ENCODE measurements at places on chromosomes 12 and 14.

- DNase-seq, result no peak
These were observed 35.9 kb downstream of the ALDH1L2 start for GRCh38 chr12:105048315-105048714.

- DNase-seq, result no peak
These were observed 63.1 kb downstream of the C14orf132 start for GRCh38 chr14:96102081-96102856.

- DNase-seq, result no peak
These were observed 522 bp downstream of the R3HDM2 start for GRCh38 chr12:57430112-57430930.

DNA sequence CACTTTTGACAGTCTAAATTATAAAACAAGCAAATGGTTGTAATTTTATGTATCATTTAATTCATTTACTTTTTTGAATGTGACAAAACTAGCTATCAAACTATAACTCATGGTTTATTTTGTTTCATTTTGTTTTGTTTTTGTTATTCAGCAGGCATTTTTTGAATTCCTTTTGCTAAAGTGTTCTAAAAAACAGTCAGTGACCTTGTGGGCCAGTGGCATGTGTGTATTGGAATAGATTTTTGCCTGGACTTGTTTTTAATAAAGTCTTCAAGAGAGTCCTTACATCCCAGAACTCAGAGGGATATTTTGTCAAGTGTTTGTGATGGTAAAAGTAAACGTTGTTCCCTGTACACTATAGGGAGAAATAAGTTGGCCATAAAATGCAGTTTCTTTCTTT is 369.7 kb upstream of the SYT1 start:
- DNase-seq, result no peak

GRCh38 chr12:4974217-4974616 is 64.5 kb downstream of the KCNA1 start:
- DNase-seq, result no peak

DNA sequence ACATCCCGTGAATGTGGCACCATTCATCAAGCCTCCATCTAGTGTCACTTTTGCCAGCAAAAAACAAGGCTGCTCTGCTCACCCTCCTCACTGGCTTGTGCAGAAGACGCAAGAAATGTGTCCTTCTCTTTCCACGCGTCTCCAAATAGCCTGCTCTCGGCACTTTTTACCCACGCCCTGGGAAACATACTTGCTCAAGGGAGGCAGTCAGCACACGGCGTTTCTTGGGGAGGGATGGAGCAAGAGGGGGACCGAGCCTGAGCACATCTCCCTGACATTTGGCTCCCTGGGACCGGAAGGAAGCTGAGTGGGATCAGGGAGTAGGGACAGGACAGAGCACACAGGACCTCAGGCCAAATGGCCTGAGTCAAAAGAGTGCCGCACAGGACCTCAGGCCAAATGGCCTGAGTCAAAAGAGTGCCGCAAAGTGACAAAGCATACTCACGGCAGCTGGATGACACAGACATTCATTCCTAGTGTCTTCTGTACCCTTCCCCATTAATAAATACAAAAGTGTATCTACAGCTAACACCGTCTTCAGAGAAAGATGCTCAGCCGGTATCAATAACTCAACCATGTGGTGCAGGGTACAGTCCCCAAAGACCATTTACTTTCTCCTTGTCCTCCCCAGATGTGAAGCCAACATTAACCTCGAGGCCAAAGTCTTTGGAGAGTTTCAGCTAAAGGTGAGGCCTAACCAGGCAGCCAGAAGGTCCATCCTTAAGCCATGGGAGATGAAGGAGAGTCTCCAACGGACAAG is 7.1 kb downstream of the BCL11B start:
- DNase-seq, result no peak

DNA sequence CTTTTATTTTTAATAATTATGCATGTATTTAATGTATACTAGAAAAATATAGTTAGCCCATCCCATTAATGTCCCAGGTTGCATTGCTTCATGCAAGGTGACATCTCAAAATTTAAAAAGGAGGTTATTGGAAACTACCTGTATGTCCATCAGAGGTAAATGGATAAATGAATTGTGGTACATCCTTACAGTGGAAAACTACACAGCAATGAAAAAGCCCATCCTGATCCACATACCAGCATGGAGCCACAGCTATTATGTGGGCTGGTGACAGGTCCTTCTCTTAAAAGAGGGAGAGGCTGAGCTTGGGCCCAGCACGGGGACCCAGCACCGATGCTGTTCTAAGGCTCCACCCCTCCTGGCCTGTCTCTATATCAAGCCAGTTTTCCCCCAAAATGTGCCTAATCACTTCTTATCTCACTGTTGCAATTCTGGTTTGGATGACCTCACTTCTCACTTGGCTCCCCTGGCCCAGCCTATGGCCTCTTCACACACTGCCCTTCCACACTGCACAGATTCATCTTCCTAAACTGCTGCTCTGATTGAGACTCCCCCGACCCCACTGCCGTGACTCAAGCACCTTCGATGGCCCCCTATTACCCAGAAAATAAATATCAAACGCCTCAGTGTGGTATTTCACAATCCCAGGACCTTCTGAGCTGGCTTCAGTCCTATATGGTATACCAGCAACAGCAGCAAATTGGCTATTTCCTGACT is 97.1 kb upstream of the NCOR2 start:
- no peak for DNase-seq

- DNase-seq, result no peak
These were observed 27.3 kb downstream of the LLPH start for GRCh38 chr12:66103016-66103913.

- no peak for DNase-seq
These were observed 1153.6 kb downstream of the FLRT2 start for GRCh38 chr14:86683561-86683960.

- no peak for DNase-seq
These were observed 135.0 kb downstream of the ADAMTS20 start for GRCh38 chr12:43416981-43417380.

DNA sequence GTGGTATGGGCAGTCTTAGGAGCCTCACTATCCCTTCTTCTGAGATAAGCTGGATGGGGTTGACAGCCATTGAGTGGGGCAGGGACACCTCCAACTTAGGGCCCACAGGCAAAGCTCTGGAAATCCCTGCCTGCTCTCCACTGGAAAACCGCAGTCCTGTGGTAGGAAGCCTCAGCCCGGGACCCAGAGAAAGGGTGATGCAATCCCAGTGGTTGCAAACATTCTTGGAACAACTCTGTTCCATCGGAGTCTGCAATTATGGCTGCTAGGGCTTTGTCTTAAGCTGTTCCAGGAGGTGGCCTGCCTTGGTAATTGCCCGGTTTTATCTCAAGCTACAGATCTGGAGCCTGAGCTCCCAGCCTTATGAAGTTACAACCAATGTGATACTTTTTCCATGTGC is 133.4 kb downstream of the DICER1 start:
- no peak for DNase-seq

GRCh38 chr12:122895704-122896636 is at the start of gene VPS37B:
Gene VPS37B (minus strand): TSS chr12:122896124. CDS start chr12:122896062, 62 bp downstream.
- peak; percentile 54 for DNase-seq

DNA sequence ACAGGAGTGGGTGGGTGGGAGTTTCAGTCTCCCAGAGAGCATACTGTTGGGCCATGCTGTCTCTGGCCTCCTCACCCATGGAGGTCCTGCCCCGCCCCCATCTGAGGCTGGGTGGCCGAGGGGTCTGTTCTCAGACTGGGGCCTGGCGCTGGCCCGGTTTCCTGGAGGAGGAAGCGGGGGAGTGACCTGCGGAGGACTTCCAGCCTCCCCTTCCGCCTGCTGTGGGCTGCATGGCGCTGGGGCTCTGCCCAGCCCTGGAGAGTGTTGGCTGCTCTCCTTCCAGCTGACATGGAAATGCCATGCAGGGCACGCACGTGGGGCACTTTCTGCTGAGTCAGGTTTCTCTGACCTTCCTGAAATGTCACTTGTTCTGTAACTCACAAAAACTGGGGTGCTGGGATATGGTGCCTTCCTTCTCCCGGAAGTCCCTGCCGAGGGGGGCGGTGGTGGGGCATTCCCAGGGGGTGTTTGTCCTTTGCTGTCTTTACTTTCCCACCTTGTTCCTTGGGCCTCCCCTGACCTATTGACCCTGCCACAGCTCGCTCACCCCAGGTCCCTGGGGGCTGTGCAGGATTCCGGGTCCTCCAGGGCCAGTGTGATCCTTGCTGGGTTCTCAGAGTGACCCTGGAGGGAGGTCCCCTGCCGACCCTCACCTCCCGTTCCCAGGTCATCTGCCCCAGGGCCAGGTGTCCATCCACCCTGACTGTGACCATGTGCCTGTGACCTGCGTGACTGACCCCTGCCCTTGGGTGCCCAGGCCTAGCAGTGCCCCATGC is 23.6 kb downstream of the PACS2 start:
- peak; percentile 40 for DNase-seq

GRCh38 chr14:92850492-92850891 is 56.4 kb downstream of the GOLGA5 start:
- DNase-seq, result no peak

DNA sequence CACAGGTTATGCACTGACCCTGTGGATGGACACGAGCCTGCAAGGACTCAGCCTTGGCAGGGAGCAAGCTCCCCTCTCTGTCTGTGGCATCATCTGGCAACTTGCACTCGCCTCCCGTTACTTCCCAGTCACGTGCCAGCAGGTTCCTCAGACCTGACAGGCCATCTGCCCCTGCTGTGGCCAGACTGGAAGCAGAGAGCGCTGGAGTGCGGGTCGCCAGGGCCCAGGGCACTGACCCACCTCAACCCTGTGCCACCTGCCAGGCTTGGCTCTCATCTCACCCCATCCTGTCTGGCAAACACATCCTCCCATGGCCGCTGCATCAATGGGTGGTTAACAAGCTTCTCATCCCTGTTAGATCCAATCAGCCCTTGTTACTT is 28.4 kb downstream of the SLC6A12 start:
- no peak for DNase-seq

- DNase-seq, result no peak
These were observed 41.8 kb upstream of the DCD start for GRCh38 chr12:54689984-54690383.

DNA sequence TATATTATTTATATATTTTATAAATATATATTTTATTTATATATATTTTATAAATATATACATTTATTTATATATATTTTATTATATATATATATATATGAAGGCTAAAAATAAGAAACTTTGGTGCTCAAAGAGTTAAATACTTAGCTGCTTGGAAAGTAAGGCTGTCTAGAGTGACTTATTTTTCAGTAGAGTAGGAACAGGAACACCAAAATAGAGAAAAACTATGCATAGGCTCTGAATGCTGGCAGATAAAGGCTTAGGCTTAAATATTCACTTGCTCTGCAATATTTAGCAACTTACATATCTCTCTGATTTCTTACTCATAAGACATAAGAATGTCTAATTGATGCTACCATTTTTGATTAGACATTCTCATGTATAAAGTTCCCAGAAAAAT is 991.2 kb downstream of the VRK1 start:
- DNase-seq, result no peak

- DNase-seq, result no peak
These were observed 24.7 kb downstream of the ARG2 start for GRCh38 chr14:67644428-67644827.

DNA sequence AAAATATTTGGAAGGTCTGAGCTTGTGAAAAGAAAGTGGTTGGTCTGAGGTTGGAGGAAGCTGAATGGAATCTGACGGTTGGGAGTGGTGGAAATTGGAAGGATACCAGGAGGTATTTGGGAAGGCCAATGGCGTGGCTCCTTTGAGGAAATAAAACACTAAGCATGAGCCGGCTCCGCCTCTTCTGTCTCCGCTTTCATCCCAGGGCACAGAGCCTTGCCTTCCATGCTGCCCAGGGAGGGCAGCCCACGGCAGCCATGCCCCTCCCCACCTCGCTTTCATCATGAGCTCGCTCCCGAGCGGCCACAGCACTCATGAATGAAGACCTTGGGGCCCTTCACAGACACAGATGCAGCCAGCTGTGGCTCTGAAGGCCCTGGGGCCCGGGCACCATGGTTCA is 36.2 kb downstream of the HSP90AA1 start:
- no peak for DNase-seq

- no peak for DNase-seq
These were observed 32.5 kb upstream of the ANO2 start for GRCh38 chr12:5977556-5977955.

DNA sequence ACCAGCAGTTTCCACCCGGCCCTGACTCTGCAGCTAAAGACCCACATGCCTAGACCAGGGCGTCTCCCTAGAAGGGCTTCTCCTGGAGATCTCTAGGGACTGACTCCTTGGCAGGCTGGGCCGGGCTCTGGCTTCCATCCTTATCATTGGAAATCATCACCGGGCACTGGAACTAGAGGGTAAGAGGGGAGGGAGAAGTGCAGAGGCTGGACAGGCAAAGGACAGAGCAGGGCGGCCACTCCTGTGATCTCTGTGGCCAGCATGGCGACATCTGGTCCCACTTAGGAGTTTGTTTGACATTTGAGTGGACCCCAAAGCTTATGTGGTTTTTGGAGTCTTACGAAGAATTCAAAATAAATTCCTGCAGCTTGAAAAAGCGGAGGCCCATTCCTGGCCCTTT is 7.1 kb downstream of the LTBP2 start:
- no peak for DNase-seq

- no peak for DNase-seq
These were observed 264.3 kb downstream of the PRKD1 start for GRCh38 chr14:29663281-29663801.

- DNase-seq, result no peak
These were observed 98.5 kb downstream of the SINHCAF start for GRCh38 chr12:31227401-31227981.

- DNase-seq, result no peak
These were observed 185.2 kb upstream of the SLC38A2 start for GRCh38 chr12:46557539-46558373.

GRCh38 chr14:20295067-20295466 is 10.7 kb downstream of the TTC5 start:
- DNase-seq, result no peak

DNA sequence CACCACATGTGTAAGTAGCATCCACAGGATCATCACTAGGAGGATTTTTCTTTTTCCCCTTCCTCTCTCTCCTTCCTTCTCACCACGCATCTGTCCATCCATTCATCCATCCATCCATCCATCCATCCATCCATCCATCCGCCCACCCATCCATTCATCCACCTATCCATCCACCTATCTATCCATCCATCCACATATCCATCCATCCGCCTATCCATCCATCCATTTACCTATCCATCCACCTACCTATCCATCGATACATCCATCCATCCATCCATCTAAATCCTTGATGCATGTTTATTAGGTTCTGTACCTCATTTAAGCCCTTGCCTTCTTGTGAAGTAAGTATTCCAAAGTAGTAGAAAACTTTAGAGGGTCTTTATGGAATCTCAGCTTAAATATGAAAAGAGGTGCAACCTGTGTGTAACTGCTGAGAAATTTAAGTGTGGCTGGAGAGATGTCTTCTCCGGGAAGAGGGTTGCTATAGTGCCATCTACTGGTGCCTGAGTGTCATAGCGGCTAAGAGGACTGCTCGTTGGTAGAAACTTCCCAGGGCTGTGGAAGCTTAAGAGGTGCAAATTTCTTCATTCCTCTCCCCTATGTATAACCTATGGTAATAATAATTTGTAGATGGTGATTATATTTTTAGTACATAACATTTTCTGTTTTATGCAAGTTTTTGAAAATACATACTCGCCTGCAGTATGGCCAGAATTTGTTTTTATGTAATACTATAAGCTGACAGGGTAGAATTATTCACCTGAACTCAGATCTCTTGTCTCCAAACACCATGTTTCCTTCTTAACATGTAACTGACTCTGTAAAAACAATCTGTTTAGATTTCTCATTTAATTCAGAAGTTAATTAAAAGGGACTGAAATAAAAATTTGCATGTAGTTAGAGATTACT is 46.0 kb downstream of the MYO1H start:
- DNase-seq, result no peak
